ENCODE measurements at places on chromosomes 16 and 17.

GRCh38 chr17:74960570-74961342, 11.8 kb downstream of the HID1 start:
- DNase-seq = no peak

DNA sequence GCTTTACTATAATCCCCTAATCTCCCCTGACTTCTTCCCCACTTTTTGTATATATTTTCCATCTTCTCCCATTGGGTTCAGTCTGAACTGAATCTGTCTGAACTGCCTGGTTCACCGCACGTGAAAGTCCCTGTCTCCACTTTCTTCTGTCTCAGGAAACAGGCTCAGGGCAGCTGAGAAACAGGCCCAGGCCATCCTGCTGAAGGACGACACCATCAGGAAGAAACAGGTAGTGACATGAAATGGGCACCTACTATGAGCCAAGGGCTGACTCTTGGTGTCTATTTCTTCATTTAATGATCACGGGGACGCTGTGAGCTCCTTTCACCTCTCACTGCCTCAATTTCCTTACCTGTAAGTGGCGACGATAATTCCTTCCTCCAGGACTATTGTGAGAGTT, 90.5 kb upstream of the HSBP1 start:
- DNase-seq = no peak

GRCh38 chr16:82882982-82883835, 256.4 kb downstream of the CDH13 start:
- DNase-seq = no peak

DNA sequence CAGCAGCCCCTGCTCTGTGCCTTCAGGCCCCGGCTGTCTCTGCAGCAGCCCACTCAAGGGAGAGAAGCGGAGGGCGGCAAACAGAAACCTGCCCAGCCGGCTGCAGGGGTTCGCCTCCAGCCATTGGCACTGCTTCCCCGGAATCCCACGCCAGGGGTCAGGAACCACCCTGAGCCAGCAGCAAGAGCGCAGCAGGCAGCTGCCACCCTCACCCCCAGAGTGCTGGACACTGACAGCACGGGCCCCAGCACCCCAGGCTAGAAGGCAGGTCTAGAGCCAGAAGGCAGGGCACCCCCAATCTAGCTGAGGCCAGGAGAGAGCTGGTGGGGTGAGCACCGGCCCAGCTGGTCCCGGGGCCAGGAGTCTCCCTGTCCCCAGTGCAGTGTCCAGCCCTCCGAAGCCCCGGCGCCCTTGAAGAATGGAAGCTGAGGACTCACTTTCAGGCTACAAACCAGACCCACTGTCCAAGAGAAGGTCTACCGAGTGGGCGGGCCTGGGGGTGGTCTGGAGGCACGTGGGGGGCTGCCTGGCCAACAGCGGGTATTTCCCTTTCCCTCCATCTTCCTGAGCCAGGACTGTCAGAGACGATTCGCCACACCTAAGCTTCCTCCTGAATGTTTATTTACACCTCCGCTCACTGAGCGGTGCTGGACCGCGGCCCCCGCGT, 8.4 kb downstream of the UBALD2 start:
- DNase-seq = no peak

GRCh38 chr16:74736531-74737157, 36.0 kb upstream of the MLKL start:
- DNase-seq = no peak

DNA sequence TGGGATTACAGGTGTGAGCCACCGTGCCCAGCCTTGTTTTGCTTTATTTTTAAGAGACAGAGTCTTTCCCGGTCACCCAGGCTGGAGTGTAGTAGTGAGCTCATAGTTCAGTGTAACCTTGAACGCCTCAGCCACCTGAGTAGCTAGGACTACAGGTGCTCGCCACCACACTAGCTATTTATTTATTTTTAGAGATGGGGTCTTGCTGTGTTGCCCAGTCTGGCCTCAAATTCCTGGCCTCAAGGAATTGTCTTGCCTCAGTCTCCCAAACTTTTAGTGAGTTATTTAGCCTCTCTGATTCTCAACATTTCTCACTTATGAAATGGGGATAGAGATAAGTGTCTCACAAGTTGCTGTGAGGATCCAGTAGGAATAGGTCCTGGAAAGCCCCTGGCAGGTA, 21.7 kb downstream of the FZD2 start:
- no peak for DNase-seq

DNA sequence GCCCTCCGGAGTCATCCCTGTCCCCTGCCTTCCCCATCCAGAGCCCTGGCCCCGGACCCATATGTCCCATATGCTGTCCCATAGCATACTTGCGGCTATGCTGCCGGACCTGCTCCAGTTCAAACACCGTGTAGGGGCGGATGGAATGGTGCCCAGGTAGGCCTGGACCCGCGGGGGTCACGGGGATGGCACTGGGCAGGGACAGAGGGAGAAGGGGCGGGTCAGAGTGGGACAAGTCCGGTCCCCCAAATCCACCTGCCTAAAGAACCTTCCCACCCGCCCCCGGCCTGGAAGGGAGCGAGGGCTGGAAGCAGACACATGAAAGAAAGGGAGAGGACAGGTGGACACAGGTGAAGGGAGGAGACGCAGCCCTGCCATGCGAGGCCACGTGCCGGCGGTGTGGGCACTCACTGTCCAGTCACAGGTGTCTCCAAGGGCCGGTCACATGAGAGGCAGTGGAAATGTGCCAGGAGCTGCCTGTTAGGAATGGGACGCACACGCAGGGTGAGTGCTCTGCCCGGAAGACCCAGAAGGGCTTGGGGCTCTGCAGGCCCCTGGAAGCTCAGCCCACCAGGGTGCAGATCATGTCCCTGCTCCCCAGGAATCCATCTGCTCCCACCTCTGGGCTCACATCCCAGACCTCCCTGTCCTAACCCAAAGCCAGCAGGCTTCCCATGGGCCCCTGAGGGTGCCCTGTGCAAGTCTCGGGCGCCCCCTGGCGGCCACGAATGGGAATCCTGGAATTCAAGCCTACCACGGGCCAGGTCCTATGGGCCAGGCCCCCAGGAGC, 14.0 kb downstream of the UBALD2 start:
- DNase-seq = peak; percentile 23

- DNase-seq = no peak
Observed at GRCh38 chr17:39527220-39527813, 66.0 kb downstream of the CDK12 start.

DNA sequence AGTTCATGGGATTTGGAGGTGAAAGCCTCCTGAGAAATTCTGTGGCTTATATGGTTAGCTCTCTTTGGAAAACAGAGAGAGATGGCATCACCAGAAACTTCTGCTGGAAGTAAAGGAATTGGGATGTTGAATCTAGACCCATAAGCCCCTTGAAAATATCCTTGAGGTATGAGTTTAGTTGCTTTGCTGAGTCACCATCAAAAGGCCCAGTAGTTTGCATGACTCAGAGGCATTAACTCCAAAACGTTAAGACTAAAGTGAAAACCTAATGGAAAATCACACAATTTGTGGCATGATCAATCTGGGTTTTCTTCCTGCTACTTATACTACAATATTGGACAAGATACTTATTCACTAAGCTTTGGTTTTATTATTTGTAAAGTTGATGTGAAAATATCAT, 349.2 kb upstream of the SALL1 start:
- no peak for DNase-seq

GRCh38 chr17:81242421-81243332, 3.6 kb downstream of the NDUFAF8 start:
- no peak for DNase-seq

DNA sequence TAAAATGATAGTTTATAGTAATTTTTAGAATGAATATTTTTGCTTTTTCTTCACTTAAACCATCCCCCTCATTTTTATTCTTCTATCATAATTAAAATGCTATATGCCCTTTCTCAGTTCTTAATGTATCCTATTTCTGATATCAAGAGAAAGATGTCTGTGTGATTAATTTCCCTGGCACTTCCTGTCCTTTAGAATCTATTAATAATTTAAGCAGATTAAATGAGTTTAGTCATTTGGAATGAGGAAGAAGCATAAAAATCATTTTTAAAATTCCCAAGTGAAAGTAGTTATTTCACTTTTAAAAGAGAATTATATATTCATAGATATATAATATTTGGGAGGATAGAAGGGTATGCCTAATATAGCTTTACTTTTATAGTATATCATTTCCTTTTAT, 27.8 kb upstream of the CDR2 start:
- DNase-seq = no peak

DNA sequence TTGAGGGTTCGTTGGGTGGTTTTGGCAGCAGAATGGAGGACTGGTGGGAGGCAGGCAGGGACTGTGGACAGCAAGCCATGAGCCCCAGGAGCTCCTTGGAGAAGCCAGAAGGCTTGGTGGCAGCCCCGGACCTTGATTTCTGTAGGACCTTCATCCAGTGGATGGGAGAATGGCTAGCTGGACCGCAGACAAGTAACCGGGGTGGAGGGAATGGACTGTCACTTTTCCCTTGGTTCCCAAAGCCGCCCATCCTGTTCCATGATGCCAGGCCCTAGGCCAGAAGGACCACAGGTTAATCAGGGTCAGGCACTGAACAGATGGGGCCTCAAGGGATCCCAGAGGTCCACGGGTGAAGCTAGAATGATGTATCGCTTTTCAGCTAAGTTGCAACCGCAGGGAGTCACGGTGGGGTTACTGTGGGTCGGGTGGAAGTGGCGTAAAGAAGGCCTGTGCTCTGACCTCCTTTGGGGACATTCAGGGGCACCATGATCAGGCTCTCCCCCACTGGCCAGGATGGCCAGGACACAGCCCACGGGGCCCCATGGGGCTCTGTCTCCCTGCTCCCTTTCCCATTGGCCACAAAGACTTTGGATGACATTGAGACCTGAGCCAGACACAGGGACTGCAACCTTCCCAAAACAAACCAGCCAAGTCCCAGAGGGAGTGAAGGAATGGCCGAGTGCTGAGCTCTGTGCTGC, 66.9 kb upstream of the MRTFB start:
- no peak for DNase-seq

DNA sequence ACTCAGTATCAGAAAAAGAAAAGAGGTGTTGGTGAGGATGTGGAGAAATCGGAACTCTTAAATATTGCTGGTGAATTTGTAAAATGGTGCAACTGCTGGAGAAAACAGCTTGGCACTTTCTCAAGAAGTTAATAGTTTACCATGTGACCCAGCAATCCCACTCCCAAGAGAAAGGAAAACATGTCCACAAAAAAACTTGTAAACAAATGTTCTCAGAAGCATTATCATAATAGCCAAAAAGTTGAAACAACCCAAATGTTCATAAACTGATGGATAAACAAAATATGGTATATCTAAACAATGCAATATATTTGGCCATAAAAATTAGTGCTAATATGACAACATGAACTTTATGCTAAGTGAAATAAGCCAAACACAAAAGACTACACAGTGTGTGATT, 2.6 kb upstream of the MAPK7 start:
- DNase-seq = no peak

GRCh38 chr16:807347-808084, 7.0 kb upstream of the GNG13 start:
- DNase-seq = no peak

DNA sequence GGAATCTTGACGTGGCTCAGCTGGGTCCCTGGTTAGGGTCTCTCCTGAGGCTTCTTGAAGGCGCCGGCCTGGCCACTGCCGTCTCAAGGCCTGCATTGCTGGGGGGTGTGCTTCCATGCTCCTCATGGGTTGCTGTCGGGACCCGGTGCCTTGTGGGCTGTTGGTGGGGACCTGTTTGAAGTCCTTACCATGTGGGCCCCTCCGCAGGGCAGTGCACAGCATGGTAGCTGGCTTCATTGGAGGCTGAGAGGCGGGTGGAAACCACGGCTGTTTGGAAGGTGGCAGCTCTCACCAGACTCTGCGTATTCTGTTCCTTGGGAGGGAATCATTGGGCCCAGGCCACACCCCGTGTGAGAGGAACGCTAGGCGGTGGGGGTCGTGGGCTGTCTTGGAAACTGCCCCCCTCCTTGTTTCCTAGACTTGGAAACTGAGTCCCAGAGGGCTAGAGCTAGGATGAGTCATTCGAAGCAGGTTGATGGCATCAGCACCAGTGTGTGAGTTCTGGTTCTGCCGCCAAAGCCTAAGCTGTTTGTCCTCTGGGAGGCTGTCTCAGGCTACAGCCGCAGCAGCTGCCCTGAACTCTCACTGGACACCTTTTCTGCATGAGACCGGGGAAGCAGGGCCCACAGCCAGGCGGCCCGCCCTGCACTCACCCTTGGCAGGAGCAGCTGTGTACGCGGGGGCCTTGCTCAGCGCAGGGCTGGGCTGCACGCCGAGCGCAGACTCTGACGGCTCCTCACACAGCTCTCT, 35.2 kb downstream of the ZNF750 start:
- no peak for DNase-seq

- DNase-seq = no peak
Observed at GRCh38 chr17:70848785-70849184, 679.5 kb downstream of the KCNJ2 start.

- no peak for DNase-seq
Observed at GRCh38 chr16:8053437-8053836, 536.9 kb downstream of the TMEM114 start.

Data from cerebellar nuclear complex (tissue), 1 donor.